Posterior cingulate gyrus (tissue), 11 donors: ENCODE measurements at places on chromosomes 11 and 22.

- DNase-seq = no peak
Observed at GRCh38 chr22:29700900-29701154, 19.0 kb upstream of the CABP7 start.

DNA sequence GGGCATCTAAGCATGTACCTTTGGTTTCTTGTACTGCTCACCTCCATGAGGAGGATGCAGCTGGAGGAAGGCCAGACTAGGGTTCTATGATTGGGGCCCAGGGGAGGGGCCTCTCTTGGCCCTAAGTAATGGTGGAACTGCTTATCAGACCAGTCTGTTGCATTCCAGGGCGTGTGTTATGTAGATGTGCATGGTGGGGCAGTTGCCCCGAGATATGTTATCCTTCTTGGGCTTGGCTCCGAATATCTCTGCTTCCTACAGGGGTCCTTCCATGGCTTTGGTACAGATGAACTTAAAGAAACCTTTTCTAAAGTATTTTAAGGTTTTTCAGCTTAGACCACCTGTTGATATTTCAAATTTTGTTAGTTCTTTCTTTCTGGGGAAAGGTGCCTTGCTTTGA, 126.0 kb downstream of the SWAP70 start:
- no peak for DNase-seq

GRCh38 chr11:1834779-1835670, at the start of gene SYT8:
Gene SYT8, plus strand, starts transcription at chr11:1834990. Its CDS starts 116 bp downstream, at chr11:1835106.
- peak; percentile 50 for DNase-seq

GRCh38 chr11:17407575-17407974, 19.1 kb upstream of the KCNJ11 start:
- no peak for DNase-seq

DNA sequence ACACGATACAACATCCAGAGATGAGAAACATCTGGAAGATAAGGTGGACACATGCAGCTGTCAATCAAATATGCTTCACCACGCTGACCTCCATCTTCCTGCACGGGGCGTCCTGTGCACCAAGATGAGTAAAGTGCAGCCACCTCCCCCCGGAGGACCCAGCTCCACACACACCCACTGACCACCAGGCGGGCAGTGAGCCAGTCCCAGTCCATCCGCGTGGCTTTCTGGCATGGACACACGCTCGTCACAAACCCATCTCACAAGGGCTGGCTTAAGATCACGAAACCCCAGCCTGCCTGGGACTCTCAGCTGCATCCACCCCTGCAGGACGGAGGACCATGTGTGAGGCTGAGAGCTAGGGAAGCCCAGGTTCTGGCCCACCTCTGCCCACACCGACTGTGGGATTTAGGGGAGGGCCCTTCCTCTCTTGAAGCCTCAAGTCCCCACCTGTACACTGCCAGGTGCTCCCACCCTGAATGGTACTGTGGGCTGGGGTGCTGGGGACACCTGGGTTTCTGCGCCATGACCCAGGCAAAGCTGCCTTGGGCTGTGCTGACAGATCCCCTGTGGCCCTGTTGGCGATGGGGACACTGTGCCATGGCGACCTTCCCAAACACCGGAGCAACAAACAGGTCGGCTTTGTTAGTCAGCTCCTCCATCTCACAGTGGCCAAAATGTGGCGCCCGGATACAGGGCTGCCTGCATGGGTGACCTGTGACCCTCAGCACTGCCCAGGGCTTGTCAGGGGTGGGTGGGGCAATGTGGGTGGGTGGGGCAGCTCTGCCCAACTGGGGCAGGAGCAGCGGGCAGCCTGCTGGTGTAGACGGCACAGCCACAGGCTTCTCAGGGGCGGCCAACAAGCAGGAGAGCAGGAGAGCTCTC, 629.0 kb downstream of the TBC1D22A start:
- DNase-seq = no peak

DNA sequence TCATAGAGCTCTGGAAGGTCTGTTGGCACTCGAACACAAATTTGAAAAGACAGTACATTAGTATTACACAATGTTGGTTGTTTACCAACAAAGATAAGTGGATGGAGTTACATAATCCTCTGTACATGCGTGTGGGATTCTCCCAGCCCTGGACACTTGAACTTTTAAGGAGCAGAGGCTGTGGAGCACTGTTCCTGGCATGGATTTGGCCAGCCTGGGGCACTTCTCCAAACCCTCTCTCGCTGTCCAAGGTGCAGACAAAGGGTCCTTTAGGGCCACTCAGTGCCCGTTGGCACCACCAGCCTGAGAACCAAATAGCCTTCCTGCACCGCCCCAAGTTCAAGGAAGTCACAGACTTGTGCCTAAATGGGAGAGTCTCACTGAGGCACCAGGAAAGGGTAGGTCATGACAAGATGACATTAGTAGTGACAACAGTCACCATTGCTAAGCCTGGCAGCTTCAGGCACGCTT, 1.6 kb upstream of the ANO1 start:
- no peak for DNase-seq
